ENCODE measurements at places on chromosomes 7 and 10. TPM values are rescaled to one million over a fixed set of nuclear protein-coding genes. Genes with fewer than 3 reads are reported as not detected.

DNA sequence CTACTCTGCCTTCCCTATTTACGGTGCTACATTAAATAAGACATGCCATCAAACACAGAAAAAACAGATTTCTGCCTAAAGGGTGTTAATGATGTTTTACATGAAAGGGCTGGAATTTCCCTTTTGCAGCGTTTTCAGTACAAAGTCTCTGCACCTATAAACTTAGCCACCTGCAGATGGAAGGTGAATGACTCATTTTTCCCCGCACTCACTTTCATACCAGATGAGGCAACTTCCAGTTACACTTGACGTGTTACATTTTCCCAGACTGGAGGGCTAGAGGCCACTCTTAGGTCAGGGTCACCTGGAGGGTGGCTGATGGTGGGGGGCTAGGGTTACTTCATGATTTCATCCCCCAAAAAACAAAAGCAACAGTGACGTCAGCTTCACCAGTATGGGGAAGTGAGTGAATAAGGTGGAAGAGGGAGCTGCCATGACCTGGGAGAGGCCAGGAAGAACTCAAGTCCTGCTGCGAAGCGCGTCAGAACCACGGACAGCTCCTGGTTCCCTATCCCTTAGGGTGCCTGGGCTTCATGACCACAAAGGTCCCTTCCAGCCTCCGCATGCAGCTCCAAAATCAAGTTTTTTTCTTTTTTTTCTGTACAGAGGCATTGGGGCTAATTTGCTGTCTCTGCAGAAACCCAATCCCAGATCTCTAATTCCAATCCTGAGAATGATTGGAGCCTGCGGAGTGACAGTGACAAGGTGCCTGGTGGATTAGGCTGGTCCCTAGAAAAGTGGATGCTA, 94.0 kb downstream of the ADARB2 start:
- no peak for DNase-seq

- no peak for DNase-seq
Measured at GRCh38 chr7:5445981-5446594, 22.5 kb upstream of the TNRC18 start.

- no peak for DNase-seq
Measured at GRCh38 chr7:22662556-22663356, 64.2 kb upstream of the IL6 start.

DNA sequence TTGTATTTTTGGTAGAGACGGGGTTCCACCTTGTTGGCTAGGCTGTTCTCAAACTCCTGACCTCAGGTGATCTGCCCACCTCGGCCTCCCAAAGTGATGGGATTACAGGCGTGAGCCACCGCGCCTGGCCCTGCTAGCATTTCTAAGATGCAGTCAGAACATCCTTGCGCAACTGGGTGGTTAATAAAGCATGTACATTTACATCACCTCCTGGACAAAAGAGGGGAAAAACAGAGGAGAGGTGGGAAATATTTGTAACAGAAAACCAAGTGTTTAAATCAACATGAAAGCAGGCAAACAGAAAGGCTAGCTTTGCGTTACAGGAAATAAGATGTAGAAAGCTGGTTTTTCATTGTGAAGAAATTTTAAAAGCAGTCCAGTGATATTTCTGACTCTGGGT, 220.9 kb upstream of the KMT2E start:
- no peak for DNase-seq

DNA sequence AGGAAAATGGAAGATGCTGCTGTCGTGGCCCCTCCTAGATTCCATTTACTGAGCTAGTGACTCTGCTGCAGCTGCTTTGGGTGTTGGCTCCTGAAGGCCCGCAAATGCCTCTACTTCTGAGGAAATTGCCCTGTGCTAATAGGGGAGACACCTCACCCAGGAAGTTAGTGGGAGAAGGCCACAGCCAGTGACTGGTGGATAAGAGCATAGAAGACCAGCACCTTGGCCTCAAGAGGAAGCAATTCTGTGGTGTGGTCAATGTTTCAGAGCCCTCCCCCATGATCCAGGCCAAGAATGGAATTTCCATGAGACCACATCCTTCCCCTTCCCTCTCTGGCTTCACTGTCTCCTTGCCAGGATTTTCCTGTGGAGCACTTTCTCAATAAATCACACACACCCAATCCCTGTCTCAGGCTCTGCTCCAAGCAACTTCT, 25.0 kb upstream of the FZD1 start:
- DNase-seq: no peak

DNA sequence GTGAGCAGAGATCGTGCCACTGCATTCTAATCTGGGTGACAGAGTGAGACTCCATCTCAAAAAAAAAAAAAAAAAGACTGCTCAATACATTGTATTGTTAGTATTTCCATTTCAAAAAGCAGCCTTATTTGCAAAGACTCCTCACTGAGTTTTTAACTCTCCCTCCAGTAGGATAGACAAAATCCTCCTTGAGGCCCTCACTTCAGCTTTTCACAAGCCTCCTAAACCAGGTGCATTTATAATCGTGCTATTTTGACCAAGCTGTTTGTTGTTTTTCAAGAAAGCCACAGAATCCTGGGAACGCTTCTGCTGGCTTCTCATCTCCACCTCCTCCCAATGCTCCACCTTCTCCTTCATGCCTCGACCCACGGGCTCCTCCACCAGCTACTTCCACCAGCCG, 6.3 kb upstream of the DDIT4 start:
- DNase-seq: no peak

GRCh38 chr7:2732959-2733584, 45.1 kb downstream of the AMZ1 start:
- DNase-seq: peak; percentile 60

DNA sequence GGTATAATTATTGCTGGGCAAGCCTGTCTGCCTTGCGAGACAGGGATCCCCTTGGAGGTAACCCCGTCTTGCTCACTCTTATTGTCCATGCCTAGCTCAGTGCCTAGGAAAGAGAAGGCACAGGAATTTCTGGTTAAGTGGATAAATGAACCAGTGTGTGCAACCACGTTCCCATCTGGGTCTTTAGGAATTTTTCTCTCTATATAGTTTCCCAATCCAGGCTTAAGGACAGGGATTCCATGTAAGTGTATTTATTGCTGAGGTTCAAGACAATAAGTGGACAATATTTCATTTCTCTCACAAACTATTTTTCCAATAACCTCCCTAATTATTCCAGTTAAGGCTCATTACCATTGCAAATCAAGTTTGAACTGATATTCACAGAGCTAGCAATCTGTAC, 8.9 kb upstream of the ADAM12 start:
- no peak for DNase-seq

DNA sequence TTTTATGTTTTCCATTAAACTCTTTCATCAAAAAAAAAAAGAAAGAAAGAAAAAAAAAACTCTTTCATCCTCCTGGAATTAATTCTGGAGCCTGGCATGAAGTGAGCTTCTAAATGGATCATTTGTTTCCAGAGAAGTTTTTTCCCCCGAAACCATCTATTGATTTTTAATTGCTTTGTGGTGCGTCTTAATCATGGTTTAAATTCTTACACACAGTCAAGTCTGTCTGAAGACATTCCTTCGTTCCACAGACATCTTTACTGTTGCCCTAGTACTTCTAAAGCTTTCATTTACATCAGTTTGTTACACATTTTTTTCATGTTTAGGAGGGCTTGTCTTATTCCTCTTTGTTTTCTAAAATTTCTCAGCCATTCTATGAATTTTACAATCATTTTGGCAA, 493.4 kb upstream of the FOXK1 start:
- DNase-seq: no peak

GRCh38 chr7:73701357-73701995, 18.0 kb downstream of the STX1A start:
- no peak for DNase-seq

GRCh38 chr7:46115410-46115809, 194.3 kb upstream of the IGFBP3 start:
- no peak for DNase-seq

DNA sequence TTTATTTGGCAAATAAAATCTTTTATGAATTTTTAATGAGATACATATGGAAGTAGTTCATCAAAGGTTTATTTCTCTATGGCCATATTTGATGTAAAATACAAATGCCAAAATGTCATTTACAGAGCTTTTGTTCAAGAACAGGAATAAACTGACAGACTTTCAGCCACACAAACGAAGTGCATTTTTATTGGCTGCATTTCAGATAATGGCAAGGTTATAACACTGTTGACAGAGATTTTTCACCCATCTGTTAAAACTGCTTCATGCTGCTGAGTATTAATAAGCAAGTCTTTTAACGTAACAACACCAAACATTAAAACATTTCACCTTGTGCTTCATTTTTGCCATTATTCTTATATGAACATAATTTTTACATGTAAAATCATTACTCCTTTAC, 254.4 kb downstream of the ANKRD7 start:
- DNase-seq: no peak

GRCh38 chr10:26323219-26323618, 106.6 kb downstream of the GAD2 start:
- no peak for DNase-seq

GRCh38 chr7:43766564-43766963, 8.1 kb downstream of the BLVRA start:
- DNase-seq: no peak

Gene CACNA2D1
- total RNA-seq: 20.2 TPM

Gene AGR3
- 8.7 TPM for total RNA-seq

Gene CRYGN
- total RNA-seq: not detected
